H9 (cell line): ENCODE measurements at places on chromosomes 16 and 17.

- no peaks in the 10 kb centered on the region for H3K4me1 ChIP-seq
- peaks cover 3% of the 10 kb centered on the region; the same call in 2 of the 3 replicates for H3K36me3 ChIP-seq
- H3K27ac ChIP-seq, result no peak overlapping the region
- H3K27me3 ChIP-seq, result no peaks in the 10 kb centered on the region
- DNase-seq, result no peak
- H3K4me3 ChIP-seq, result no peak overlapping the region
Observed at GRCh38 chr17:67557921-67558320, 159.8 kb upstream of the NOL11 start.

DNA sequence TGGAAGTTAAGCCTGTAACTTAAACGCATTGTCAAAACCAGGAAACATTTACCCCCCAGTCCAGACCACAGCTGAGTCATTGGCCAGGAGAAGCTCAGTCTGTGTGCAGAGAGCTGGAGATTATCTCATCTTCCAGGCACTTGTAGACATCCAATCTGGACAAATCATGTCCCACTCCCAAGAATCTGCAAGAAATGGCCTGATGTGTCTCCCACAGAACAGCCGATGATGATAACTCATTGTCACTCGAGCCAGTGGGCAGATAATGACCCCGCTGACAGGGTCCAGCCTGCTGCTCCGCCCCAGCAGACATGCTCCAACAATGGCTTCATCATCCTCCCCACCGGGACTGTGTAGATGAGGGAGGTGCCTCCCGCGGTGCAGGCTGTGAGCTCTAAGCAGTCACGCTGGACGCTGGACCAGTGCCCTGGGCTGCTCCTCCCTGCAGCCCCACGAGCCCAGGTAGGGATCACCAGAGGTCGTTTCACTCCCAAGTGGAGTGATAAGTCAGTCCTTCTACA lies 322.5 kb downstream of the C16orf95 start:
- no peaks in the 10 kb centered on the region for H3K4me1 ChIP-seq
- no peak for DNase-seq
- no peak overlapping the region for H3K27ac ChIP-seq
- H3K4me3 ChIP-seq, result no peak overlapping the region

- no peaks in the 10 kb centered on the region; the same call in 1 of the 2 replicates for H3K4me1 ChIP-seq
- DNase-seq, result peak; percentile 53
- H3K36me3 ChIP-seq, result no peaks in the 10 kb centered on the region
Observed at GRCh38 chr16:54062361-54063278, 224.0 kb downstream of the IRX3 start.

GRCh38 chr16:57531253-57531575 lies 5.2 kb downstream of the CCDC102A start:
- H3K27ac ChIP-seq, result no peak overlapping the region
- no peak for DNase-seq
- no peaks in the 10 kb centered on the region; the same call in 1 of the 2 replicates for H3K27me3 ChIP-seq
- peaks cover 31% of the 10 kb centered on the region for H3K36me3 ChIP-seq
- no peak overlapping the region for H3K4me3 ChIP-seq
- peaks cover 5% of the 10 kb centered on the region; the same call in 1 of the 2 replicates for H3K4me1 ChIP-seq

DNA sequence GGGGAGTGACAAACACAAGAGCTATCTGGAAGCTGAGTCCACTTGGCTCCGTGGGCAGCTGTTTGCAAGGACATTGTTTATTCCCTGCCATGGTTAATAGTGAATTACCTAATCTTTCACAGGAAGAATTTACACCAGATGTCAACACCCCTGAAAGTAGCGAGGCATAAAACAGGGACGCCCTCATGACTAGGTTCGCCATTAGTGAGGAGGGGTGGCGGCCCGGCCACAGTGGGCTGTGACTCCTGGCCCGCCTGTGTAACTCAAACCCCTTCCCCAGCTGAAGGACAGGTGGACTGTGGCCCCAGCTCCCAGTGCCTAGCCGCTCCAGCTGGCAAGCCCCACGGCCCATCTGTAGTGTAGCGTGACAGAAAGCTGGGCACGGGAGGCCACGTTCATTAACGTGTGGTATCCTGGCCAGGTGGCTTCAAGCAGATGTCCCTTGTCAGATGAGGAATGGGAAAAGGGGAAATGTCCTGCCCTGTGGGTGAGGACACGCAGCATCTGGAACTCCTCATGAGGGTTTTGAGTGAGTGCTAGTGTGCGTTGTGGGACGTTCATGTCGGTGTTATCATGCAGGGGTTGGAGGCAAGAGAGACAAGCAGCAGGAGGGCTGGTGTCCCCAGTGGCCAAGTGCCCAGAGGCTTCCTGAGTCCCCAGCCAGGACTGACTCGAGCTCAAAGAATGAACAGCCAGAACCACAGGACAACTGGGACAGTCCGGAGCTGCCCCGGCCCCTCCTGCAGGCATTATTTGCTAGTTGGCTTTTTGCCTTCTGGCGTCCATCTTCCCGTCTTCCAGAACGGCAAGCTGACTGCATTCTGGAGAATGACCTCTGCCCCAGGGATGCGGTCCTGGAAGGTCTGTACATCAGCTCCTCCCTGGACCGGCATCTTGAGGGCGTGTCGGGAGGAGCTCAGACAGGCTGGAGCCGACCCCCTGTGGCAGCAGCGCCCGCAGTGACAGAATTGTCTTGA lies 19.2 kb downstream of the KDM8 start:
- no peak overlapping the region for H3K27ac ChIP-seq
- no peak for DNase-seq
- H3K4me1 ChIP-seq, result 0 out of 2 replicates have a peak, but pooled peaks cover under 1% of the 10 kb centered on the region
- no peaks in the 10 kb centered on the region for H3K36me3 ChIP-seq

- no peaks in the 10 kb centered on the region for H3K36me3 ChIP-seq
- H3K27me3 ChIP-seq, result no peaks in the 10 kb centered on the region
- DNase-seq, result no peak
- H3K27ac ChIP-seq, result no peak overlapping the region
- no peak overlapping the region for H3K4me3 ChIP-seq
Observed at GRCh38 chr17:33667052-33667509, 374.0 kb upstream of the ASIC2 start.
